ENCODE measurements at places on chromosomes 11 and 22. TPM values are rescaled to one million over a fixed set of nuclear protein-coding genes. Genes with fewer than 3 reads are reported as not detected.

KRTAP5-2 gene
- not detected for total RNA-seq

DUSP8 gene
- 2.1 TPM for total RNA-seq

DKK3 gene
- 0.46 TPM for total RNA-seq

MB gene
- total RNA-seq, result not detected

OR2AG2 gene
- 0.18 TPM for total RNA-seq

C22orf42 gene
- not detected for total RNA-seq

APOA1 gene
- 0.33 TPM for total RNA-seq

APOL6 gene
- total RNA-seq, result 55.8 TPM

SLC43A3 gene
- 348 TPM for total RNA-seq

SORL1 gene
- total RNA-seq, result 47.9 TPM

TOMT gene
- total RNA-seq, result not detected

SMIM35 gene
- not detected for total RNA-seq

GGTLC2 gene
- not detected for total RNA-seq

SHANK3 gene
- total RNA-seq, result 0.27 TPM

POTEH gene
- total RNA-seq, result not detected

TRIM49D1 gene
- total RNA-seq, result not detected

PLAAT3 gene
- total RNA-seq, result 6.0 TPM

P2RY2 gene
- not detected for total RNA-seq

FOLR2 gene
- not detected for total RNA-seq

Data from activated naive CD8-positive, alpha-beta T cell treated with anti-CD3 and anti-CD28 coated beads for 36 hours (primary cell).